ENCODE measurements at places on chromosomes 11 and 22.

GRCh38 chr22:31683181-31684105, 21.4 kb upstream of the PISD start:
- no peak for DNase-seq

GRCh38 chr11:95241681-95242081, 10.7 kb upstream of the SESN3 start:
- no peak for DNase-seq

GRCh38 chr11:92702037-92702804, 267.2 kb upstream of the MTNR1B start:
- DNase-seq: no peak

DNA sequence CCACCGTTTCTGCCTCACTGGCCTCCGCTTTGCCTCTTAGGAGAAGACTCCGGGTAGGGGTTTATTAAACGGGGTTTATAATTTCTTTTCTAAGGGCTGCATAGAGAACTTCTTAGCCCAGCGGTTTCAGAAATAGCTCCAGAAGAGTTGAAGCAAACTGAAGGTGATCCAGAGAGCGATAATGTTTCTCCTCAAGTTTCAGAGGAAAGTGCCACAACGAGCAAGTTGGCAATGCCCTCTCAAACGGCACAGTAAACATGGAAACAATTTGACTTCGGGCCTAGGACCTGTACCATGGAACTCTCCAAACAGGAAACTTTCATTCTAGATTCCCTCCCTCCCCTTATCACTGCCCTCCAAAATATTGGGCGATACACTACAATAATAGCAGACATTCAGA, 1.0 kb downstream of the ADSL start:
- no peak for DNase-seq

DNA sequence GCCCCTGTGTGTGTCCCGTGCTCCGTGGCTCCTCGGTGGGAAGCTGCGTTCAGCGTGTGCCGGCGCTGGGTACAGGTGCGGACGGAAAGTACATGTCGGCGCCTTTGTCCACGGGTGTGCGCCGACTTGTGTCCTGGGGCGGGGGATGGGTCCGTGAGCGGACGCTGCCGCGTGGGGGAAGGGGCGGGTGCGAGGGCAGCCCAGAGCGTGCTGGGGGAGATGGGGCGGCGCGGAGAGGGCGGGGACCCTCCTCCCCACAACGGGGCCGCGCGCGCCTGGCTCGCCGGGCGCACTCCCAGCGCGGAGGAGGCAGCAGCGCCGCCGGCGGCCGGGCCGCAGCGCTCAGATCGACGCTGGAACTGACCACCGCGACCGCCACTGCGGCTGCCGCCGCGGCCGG, 33.6 kb upstream of the RELT start:
- DNase-seq: no peak

DNA sequence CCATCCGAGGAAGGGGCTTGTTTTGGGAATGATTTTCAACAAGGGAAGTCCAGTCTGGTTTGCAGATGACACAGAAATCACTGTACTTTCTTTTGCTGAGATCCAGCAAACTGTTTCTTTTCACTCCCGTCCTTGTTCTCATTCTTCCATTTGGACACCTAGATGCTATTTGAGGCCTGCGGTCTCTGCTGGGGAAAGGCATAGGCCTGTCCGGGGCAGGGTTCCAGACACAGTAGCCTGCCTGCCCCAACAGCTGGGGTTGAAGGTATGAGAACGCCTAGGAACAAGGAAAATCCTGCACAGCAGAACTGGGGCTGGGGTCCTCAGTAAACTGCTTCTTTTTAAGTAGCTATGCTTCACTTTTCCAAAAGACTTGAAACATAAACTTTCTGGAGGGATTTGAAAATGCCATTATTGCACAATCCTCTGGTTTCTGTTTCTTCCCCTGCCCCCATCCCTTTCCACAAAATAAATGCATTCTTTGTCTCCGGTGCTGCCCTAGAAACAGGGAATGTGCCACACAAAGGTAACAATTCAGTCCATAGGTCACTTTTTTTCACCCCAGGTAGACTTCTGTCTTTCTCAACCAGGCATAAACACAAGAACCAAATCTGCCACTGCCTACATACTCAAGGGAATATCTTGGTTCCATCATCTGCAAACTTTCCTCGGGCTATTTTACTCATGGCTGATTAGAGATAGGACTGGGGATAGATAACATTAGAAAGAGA, 174.8 kb upstream of the MTMR2 start:
- DNase-seq: no peak

GRCh38 chr22:48045369-48045768, 1282.9 kb downstream of the TBC1D22A start:
- no peak for DNase-seq

DNA sequence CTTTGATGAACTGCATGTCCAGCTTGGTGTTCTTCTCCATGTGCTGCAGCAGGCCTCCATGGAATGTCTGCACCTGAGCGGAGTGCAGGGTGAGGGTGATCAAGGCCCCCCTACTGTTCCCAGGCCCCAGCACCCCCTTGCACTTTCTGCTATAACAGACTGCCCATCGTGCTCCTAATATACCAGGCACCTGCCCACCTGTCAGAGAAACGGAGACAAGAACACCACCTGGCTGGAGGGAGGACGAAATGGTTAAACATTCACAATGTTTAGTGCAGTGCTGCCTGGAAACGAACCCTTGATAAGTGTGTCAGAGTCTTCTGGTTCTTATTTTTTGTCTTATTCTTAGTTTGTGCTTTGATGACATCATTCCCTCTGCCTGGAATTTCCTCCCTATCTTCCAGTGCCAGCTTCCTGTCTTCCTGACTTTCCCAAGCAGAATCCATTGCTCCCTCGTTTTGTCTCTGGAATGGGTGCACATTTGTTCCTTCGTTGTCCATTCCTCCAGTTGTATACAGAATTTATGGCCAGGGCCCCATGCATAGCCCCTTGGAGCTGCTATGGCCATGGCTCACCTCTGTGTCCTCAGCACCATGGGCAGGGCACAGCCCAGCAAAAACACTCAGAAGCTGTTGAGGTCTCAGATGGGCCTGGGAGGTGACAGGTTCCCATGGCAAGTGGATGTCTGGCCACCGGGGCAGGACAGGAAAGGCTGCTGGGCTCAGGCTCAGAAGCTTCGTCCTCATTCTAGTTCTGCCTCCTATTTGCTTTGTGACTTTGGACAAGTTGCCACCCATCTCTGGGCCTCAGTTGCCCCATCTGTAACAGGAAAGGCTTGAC, 11.9 kb downstream of the BAIAP2L2 start:
- no peak for DNase-seq

- DNase-seq: peak; percentile 60
Observed at GRCh38 chr11:5992604-5993251, 5.9 kb upstream of the OR52L1 start.

- DNase-seq: no peak
Observed at GRCh38 chr22:32219026-32219425, 14.2 kb upstream of the RFPL2 start.

DNA sequence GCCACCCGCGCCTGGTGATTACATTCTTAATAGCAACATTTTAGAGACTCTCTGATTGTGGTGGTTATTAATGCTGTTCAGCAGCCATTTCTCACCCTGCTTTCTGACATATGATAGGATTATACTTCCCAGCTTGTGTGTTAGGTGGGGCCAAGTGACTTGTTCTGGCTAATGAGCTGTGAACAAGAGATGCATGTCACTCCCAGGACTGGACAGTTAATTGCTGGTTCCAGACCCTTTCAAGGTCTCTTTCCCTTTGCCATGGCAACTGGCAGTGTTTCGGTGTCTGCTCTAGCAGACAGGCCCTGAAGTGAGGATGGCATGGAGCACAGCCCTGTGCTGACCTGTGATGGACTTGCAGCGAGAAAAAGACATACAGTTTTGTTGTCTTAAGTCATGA, 8.9 kb upstream of the PTPRJ start:
- peak; percentile 72 for DNase-seq

GRCh38 chr22:31923136-31923535, 21.2 kb upstream of the YWHAH start:
- no peak for DNase-seq

DNA sequence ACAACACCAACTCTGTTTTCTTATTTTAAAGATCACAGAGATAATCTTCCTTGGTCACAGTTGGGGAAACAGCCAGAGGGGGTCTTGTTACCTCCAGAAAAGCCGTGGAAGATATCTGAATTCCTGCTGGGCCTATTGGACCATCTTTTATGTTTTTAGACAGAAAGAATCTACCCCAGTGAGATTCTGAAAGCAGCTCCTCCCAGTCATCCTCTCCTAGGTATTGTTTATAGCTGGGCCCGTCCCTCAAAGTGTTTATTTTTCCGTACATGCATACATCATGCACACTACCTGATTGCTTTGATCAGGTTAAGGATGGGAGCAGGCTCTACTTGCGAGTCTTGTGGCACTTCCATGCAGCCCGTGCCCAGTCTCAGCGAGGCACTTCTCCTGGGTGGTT, 742.4 kb downstream of the NTM start:
- no peak for DNase-seq

- no peak for DNase-seq
Observed at GRCh38 chr11:106581399-106581798, 436.9 kb downstream of the GUCY1A2 start.

DNA sequence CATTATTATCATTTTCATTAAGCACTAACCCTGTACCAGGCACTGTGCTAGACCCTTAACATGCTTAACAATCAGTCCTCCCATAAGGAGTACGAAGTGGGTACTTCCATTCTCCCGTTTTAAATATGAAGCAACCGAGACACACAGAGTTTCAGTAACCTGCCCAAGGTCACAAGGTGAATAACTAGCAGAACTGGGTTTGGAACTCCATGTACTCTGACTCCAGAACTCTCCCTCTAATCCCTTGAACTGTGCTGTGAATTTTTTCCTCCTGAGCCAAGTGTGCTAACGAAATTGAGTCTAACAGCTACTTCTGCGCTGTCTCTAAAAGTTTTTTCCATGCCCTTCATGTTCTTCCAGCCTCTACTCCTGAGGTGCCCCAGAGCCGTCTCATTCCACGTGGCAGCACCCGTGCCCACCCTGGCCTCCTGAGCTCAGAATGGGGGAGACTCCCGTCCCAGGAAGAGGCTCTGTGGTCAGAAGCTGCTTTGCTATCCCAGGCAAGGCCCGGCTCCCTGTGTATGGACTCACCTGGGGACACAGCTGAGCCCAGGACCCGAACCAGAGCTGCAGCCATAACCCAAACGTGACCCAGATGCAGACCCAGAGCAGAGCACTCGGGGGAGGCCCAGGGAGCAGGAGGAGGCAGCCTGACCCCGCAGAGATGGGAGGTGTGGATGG, 8.6 kb upstream of the TRIM29 start:
- DNase-seq: no peak

GRCh38 chr11:1042626-1043562, 6.4 kb upstream of the MUC6 start:
- no peak for DNase-seq

- peak; percentile 92 for DNase-seq
Observed at GRCh38 chr11:20250644-20251247, 90.5 kb upstream of the DBX1 start.

- DNase-seq: no peak
Observed at GRCh38 chr11:85628771-85629341, 463 bp downstream of the TMEM126B start.

- no peak for DNase-seq
Observed at GRCh38 chr11:29989174-29989970, 27.5 kb downstream of the KCNA4 start.

DNA sequence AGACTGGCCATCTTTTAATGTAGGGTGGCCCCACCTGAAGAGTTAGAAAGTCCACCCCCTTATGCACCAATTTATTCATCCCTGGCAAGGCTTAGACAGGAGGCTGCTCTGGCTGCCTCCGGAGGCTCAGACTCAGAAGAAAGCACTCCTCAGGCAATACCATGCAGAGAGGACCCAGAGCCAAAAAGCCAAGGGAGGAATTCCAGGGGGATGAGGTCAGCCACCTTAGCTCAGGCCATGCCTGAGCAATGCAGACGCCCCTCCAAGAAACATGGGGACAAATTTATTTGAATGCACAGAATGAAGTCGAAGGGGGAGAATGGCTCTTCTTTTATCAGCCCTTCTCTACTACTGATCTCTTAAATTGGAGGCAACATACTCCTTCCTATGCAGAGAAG, 39.7 kb upstream of the GLYAT start:
- no peak for DNase-seq

- peak; percentile 33 for DNase-seq
Observed at GRCh38 chr11:57426439-57426928, 437 bp downstream of the SLC43A3 start.

- no peak for DNase-seq
Observed at GRCh38 chr11:61142424-61142823, 18.8 kb downstream of the VPS37C start.

- no peak for DNase-seq
Observed at GRCh38 chr22:26568207-26568706, 21.7 kb downstream of the TPST2 start.

Data from NCI-H82 (cell line).